ENCODE measurements at places on chromosomes 12 and 14. TPM values are rescaled to one million over a fixed set of nuclear protein-coding genes. Genes with fewer than 3 reads are reported as not detected.
A peak's percentile ranks its signal among the peaks of the same experiment; 100 is the strongest.

DNA sequence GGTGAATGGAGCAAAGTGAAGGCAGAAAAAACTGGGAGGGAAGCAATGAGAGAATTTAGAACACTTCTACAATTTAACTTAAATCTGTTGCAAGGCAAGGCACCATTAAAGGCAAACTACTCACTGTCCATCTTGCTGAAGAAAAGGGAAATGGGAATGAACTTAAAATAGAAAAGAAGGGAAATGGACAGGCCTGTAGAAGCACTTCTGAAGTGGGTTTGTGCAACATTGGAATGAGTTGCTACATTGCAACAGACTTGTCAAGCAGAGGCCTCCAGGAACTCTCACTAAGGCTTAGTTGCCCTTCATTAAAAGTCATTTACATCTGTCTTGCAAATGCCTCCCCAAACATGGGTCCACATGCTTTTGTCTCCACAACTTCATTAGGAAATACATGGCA, 13.7 kb upstream of the OR10AD1 start:
- DNase-seq: no peak

GRCh38 chr12:569091-569676, 94.1 kb downstream of the NINJ2 start:
- DNase-seq: no peak

GRCh38 chr14:21241218-21241819, 27.9 kb downstream of the HNRNPC start:
- DNase-seq: no peak

- no peak for DNase-seq
Measured at GRCh38 chr12:71594214-71594948, 69.3 kb downstream of the ZFC3H1 start.

DNA sequence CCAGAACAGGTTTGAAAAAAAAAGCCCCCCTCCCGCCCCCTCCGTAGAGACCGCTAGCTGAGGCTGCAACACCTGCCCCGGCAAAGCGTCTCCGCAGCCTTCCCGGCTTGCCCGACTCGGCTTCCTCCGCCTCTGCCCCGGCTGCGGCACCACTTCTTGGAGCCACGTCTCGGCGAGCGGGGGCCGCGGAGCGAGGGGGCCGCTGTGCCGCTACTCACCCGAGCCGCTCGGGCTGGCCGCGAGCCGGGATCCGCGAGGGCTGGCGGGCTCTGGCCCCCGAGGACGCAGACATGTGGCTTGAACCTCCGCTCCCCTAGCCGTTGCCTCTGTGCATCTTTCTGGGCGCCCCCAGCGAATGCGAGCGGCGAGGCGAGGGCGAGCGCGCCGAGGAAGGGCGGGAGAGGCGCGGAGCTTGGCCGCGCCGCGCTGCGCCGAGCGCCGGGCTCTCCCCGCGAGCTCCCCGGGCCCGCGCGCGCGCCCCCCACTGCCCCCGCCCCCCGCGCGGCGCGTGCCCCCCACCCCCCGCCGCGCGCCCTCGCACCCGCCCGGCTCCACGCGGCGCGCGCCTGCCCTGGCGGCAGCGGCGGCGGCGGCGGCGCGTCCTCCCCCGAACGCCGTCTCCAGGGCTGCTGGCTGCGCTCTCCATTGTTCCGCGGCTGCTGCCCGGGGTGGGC, 249.5 kb downstream of the APAF1 start:
- DNase-seq: peak; percentile 69

- DNase-seq: no peak
Measured at GRCh38 chr12:15861404-15861803, 20.8 kb upstream of the STRAP start.

DNA sequence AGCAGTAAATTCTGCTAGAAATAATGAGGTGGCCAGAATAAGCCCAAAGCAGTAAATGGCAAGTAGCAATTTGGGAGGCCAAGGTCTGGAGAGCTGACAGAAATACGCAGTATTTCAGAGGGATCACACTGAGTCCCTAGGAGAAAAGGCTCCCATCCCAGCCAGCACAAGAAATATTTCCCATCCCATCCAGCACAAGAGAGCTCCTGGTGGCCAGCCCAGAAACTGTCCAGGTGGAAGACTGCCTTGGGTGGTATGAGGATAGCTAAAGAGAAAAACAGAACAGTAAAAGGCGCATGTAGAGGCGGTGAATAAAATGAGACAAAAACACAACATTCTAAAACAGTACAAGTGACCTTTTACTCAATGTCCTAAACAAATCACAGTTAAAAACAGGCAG, 120.7 kb downstream of the HECTD4 start:
- DNase-seq: no peak

- DNase-seq: no peak
Measured at GRCh38 chr12:96375170-96375569, 25.1 kb downstream of the CDK17 start.

GRCh38 chr12:111775205-111776193, 8.8 kb downstream of the ALDH2 start:
- DNase-seq: no peak

DNA sequence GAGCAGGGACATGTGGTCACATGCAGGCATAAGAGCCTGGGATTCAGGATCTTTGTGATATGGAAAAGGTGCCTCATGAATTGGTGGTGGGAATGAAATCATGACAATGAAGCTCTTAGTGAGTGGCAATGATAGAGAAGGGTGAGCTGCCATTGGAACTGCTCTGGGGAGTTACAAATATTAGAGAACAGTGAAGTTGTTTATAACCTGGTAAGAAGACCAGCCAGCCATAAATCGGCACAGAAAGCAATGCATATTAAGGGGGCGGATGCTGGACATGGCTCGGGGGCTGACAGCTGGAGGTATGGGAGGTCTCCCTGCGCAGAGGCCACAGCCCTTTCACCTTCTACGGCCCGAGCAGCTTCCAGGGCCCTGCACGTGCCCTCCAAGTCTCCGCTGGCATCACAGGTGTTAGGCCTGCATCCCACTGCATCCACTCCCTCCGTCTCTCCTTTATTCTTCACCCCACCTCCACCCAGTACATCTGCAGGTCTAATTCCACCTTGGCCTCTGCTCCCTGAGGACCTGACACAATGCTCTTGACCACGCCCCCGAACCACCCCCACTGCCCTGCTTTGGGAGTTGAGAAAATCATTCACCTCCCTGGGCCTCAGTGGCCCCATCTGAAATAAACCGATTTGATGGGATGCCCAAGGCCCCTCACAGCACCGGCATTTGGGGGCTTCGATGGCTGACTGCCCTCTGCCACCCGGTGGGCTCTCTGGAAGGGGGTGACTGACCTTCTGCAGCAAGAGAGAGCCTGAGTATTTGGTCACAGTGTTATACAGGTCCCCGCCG, 4.1 kb downstream of the CACNA2D4 start:
- DNase-seq: peak; percentile 39

DNA sequence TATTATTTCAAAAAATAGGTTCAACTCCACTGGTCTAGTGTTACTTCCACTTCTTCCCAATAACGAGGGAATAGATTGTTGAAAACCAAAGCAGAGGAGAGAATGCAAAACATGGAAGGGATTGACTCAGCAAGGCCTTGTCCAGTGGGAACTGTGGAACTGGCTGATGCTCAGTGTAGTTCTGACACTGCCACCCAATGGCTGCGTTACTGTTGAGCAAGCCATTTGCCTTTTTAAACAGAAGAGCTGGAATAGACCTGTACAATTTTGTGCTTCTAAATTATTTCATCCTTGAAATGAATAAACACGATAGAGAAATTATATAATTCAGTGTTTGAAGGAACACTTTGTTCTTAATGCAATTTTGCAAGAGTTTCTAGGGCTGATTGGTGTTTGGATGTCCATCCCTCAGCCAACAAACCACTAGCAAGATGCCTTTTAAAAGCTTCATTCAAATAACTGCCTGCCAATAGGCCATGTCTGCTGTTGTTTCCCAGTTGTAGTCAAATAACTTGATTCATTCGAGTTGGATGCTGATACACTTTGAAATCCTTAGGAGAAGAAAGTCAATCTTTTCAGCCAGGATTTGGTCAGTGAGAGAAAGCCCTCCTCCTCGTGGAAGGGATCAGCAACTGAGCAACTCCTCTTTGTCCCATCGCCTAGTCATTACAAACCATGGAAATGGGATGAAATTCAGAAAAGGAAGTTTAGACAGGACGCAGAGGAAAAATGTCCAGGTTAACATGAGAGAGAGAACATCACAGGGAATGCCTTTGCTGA, 7.3 kb upstream of the MGP start:
- DNase-seq: no peak

DNA sequence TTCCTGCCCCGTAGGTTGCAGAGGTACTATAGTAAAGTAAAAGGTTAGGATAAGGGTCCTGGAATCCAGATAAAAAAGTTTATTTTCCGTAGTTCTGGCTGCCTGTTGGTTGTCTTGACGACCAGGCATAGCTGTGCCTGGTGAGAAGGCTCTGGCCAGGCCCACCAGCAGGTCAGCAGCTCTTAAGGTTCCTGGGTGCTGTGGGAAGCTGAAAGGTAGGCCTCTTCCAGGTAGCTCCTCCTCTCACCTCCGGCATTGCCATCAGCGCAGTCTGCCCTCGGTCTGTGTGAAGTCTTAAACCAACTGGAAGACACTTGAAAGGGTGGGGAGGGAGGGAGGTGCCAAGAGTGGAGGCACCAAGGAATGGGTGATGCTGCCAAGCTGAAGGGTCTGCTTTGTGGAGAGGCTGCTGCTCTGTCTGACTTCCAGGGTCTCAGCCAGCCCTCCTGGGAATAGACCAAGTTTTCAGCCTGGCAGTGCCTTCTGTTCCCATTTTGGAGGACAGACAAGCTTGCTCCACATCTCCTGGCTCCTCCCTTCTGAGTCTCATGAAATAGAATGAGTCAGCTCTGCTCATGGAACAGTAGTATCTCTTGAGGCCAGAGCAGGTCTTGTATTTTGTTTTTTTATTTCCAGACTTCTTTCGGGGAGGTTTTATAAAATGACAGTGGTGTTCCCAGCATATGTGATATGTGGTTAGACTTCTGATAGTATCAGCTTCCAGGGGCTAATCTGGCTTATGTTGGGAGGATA, 5.2 kb upstream of the ACADS start:
- no peak for DNase-seq

- DNase-seq: no peak
Measured at GRCh38 chr12:105524961-105525360, 194.5 kb downstream of the C12orf75 start.

- DNase-seq: no peak
Measured at GRCh38 chr12:4572680-4573079, 10.7 kb downstream of the DYRK4 start.

DNA sequence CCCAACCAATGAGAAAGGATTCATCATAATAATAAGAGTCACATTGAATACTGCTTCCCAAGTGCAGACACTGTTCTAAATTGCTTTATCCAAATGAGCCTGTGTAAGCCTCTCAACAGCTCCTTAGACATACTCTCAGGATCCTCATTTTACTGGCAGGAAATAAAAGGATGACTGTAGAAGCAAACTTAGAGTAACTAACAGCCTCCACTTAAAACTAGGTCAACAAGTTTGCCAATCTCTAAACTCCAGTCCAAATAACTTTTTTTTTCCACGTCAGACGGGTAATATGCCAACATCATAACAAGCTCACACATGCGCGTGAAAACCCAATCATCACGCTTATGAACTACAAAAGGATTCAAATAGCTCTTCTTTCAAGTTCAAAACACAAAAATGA, 15.3 kb upstream of the DPF3 start:
- no peak for DNase-seq

GRCh38 chr12:66724616-66725015, 45.7 kb upstream of the GRIP1 start:
- no peak for DNase-seq

DNA sequence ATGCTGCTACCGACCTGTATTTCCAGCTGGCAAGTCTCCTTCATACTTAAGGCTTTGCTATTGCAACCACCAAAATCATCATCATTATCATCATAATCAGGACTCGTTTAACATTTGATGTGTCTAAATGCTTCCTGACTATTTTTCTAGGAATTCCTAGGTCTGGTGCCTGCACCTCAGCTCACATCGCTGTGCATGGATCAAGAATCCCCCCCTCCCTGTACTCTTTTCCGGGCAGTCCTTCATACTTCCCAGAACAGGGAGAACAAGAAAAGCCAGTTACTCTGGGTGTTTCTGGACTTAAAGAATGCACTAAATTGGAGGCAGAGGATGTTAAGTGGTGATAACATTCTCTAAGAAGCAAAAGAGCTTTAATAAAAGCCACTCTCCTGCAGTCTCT, 9.4 kb downstream of the ERP27 start:
- DNase-seq: no peak

Gene CCDC88C
- 57.7 TPM for total RNA-seq

Gene BICDL1
- 26.9 TPM for total RNA-seq

Gene TEX52
- total RNA-seq: not detected

Gene SYT1
- total RNA-seq: 34.6 TPM

Gene LMO3
- total RNA-seq: 16.7 TPM

Gene SLC6A15
- total RNA-seq: 38.1 TPM

Data from H1 (cell line).